ENCODE measurements at places on chromosomes 4 and X.
A peak's percentile ranks its signal among the peaks of the same experiment; 100 is the strongest.

DNA sequence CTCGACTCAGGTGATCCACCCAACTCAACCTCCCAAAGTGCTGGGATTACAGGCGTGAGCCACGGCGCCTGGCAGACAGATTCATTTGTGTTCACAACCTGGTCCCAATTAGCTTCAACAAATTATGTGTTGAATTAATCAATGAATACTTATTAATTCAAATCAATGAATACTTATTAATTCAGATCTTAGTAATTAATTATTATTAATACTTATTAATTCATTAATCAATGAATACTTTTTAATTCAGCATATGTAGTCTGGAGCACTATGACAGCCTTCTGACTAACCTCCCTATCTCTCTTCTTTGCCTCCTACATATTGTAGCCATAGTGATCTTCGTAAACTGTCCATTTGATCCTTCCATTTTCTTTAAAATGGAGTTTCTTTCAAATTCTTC, 56.7 kb upstream of the RBPJ start:
- DNase-seq: no peak

- no peak for DNase-seq
Measured at GRCh38 chr4:140603286-140603685, 34.5 kb upstream of the UCP1 start.

DNA sequence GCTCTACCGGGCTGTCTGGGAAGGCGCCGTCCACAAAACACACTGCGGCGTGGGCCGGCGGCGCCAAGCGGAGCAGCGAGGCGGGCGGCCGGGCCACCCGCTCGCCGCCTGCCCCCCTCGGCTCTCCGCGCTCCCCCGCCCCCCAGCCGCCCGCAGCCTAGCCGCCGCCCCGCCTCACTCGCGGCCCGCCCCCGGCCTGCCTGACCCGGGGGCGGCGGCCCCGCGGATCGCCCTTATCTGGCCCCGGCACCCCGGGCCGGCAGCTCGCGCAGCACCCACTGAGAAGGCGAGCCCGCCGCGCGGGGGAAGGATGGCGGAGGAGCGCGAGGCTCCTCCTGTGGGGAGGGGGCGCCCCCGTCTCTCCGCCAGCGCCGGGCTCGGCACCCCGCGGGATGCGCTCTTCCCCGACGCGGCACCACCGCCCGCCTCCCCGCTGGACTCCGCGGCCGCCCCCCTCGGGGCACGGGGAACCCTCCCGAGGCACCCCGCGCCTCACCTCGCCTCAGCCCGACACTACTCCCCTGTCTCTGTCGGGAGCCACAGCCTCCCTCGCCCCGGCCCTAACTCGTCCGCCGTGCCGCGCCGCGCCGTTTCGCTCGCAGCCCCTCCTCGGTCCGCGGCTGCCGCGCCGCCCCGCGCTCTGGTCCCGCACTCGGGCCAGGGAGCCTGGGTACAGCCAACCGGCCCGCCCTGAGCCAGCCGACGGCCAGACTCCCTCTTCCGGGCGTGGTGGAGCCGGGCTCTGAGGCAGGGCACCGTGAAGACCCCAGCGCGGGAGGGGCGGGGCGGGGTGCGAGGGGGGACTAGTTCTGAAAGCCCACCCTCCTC, 566 bp downstream of the ATP11C start:
- peak; percentile 25 for DNase-seq

DNA sequence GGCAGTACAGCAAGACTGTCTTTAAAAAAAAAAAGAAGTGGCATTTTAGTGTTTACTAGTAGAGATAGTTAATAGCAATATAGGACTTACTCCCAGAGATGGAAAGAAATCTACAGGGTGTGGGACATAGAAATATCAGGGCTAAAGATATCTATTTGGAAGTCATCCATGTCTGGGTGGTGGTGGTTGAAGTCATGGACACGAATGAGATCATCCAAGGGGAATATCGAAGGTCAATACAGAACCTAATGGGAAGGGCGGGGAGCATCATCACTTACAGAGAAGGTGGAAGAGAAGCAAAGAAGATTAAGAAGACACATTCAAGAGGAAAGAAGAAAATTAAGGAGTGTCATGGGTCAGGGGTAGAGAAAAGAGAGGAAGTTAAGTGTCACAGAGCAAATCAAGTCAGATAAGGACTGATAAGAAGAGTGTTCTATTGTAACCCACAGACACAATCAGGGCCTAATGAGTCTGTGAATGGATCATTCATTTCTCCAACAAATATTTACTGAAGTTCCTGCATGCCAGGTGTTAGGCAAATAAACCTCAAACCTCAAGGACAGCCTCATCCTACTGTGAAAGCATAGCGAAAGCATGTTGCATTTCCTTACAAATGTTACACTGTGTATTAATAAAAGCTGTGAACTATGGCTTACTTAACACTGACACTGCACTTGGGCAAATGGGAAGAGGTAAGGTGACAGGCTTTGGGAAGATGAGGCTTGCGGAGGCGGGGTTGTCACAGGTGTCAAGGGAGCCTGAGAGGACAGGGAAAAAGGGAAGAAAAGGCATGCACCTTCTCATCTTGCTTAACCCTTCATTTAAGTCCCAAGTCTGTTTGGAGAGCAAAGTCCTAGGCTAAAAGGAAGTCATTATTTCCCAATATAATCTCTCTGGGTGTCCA, 65.3 kb downstream of the ELOVL6 start:
- no peak for DNase-seq

GRCh38 chrX:11265352-11265751, 27.9 kb upstream of the AMELX start:
- no peak for DNase-seq

DNA sequence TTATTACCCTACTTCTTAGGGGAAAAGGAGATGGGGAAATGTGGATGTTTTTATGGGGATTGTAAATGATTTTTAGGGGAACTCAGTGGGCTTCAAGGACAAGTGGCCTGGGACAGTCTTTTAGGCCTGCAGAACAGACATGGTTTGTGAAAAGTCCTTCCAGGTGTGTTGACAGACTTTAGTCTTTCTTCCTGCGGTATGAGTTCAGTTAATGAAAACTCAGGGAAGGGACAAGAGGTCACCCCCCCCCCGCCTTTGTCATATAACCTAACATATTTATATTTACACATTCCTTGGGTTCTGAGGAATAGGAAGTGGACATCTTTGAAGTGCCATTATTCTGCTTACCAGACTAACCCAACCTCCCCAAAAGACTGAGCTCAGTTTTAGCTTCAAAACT, 31.8 kb downstream of the METAP1 start:
- no peak for DNase-seq

- DNase-seq: no peak
Measured at GRCh38 chr4:77010841-77011354, 61.3 kb downstream of the SEPTIN11 start.

- no peak for DNase-seq
Measured at GRCh38 chrX:70033348-70034051, 16.2 kb downstream of the AWAT2 start.

DNA sequence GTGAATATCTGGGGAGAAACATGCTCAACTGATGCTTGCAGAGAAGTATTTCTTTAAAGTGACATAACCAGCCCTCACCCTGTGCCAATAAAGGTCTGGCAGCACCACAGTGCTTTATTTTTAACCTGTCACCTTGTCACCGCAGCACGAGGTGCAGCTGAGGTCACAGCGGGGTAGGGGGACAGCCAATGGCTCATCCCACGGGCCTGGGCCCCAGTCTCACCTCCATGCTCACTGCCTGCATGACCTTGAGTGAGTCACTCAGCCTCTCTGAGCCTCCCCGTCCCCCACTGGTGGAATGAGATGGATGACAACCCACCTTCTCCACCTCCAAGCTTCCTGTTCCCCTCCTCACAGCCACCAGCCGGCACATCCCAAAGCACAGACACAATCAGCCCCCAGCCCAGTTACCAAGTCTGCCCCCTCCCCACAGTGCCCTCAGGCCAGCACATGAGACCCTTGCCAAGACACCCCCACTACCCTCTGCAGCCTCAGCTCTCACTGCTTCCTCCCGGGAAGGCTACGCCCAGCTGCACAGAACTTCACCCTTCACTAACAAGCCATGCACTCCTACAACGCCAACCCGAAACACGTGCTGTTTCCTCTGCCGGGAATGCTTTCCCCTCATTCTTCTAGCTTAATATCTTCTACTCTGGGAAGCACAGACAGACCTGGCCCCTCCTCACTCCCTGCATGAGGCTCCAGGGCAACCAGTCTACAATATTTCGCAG, 24.9 kb upstream of the MAN2B2 start:
- no peak for DNase-seq

GRCh38 chrX:37834937-37835336, 12.4 kb downstream of the DYNLT3 start:
- DNase-seq: no peak

GRCh38 chr4:165612936-165613335, 234.1 kb downstream of the CPE start:
- DNase-seq: no peak

- DNase-seq: no peak
Measured at GRCh38 chr4:24598025-24598424, 13.7 kb upstream of the DHX15 start.

- no peak for DNase-seq
Measured at GRCh38 chr4:184382189-184382846, 92.0 kb downstream of the IRF2 start.

- no peak for DNase-seq
Measured at GRCh38 chr4:76266627-76267026, 15.1 kb downstream of the FAM47E start.

GRCh38 chr4:41360214-41360920, 103.6 kb downstream of the UCHL1 start:
- no peak for DNase-seq
